Fibroblast of gingiva (primary cell): ENCODE measurements at places on chromosomes 16 and 17.

- DNase-seq, result no peak
Observed at GRCh38 chr16:47627085-47627639, 166.0 kb downstream of the PHKB start.

GRCh38 chr17:13962716-13963240 lies 106.5 kb upstream of the COX10 start:
- no peak for DNase-seq

DNA sequence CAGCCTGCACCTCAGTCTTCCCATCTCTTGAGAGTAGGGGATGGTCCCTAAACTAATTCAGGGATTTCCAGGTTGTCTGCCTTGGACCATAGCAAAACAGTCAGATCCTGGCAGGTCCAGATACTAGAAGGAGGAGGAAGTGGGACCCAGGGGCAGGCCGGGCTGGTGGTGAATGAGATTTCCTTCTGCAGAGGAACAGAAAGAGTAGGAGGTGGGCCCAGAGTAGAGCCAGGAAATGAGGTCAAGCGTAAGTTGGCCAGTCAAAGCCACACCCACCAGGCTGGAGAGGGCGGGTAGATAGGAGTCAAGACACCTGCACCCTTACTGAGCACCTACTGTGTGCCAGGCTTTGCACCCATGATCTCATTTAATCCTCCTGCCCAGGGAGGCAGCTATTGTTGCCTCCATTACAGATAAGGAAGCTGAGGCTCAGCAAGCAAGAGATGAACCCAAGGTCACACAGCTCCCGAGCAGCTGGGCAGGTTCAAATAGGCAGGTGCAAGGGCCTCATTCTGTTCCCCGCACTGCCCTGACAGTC lies 2.6 kb downstream of the CDH5 start:
- no peak for DNase-seq

DNA sequence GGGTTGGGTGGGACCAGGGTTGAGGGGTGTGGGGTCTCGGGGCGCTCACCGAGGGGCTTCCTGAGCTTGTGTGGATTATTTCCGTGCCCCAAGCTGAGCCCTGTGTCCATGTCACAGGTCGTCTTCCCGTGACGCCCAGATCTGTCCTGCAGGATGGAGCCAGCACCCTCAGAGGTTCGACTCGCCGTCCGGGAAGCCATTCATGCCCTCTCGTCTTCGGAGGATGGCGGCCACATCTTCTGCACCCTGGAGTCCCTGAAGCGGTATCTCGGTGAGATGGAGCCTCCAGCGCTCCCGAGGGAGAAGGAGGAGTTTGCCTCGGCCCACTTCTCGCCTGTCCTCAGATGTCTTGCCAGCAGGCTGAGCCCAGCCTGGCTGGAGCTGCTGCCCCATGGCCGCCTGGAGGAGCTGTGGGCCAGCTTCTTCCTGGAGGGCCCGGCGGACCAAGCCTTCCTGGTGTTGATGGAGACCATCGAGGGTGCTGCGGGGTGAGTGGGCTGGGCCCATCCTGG lies 1.0 kb downstream of the TELO2 start:
- peak; percentile 83 for DNase-seq

DNA sequence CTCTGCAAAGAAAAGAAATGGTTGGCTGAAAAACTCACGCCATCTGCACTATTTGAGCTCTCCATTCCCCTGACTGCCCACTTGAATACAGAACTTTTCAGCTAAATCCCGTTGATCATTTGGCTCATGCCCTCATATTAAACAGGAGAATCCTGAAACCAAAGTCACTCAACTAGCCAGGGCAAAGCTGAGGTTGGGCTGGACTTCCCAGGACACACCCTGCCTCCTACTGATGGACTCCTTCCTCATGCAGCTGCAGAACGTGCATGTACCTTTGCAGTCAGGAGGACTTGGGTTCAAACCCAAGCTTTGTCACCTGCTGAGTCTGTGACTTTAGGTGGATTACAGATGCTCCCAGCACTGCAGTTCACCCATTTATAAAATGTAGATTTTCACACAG lies 7.7 kb downstream of the ASIC2 start:
- no peak for DNase-seq

DNA sequence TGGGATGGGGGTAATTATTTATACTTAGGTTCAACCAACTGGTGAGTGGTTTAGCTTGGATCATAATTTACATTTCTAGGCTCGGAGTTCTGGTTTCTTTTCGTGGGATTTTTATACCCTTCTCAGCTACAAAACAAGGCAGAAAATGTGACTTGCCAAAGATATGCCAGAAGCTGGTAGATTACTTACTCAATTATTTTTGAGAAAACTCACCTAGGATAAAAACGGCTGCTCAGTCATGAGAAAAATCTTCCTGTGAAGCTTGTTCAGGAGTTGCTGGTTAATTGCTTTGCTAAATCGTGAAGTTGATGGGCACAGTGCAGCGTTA lies 1.1 kb downstream of the NDEL1 start:
- no peak for DNase-seq

DNA sequence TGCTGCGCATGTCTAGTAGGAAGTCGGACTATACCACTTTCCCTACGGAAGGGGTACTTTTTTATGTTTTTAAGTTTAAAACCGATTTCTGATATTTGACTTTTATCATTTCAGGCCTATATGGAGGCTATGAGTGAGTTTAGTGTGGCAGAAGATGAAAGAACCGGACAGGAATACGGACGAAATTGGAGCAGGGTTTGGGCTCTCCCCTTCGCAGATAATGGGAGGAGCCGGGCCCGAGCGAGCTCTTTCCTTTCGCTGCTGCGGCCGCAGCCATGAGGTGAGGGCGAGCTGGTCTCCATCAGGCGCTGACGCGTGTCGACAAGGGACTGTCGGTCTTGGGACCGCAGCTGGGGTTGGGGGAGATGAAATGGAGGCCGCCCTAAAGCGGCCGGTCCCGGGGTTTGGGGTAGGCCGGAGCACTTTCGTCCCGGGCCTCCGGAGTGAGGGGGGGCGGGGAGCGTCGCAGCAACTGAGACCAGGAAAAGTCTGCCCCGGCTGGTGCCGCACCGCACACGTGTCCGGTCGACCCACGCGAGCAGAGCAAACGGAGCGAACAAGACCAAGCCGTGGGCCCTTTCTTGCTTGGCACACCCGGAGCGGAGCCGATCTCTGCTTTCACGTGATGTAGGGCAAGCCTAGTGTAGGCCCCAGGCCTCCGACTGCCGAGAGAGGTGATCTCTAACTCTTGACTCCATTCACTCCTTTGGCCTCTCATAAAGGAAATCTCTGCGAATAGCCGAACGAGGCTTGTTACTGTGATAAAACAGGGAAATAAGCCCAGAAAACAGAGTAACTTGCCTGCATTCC lies at the start of gene RPL19:
Gene RPL19, plus strand, starts transcription at position 214 of the 810 bp plus-strand sequence. Its CDS starts 62 bp downstream, at position 276.
- DNase-seq, result no peak

DNA sequence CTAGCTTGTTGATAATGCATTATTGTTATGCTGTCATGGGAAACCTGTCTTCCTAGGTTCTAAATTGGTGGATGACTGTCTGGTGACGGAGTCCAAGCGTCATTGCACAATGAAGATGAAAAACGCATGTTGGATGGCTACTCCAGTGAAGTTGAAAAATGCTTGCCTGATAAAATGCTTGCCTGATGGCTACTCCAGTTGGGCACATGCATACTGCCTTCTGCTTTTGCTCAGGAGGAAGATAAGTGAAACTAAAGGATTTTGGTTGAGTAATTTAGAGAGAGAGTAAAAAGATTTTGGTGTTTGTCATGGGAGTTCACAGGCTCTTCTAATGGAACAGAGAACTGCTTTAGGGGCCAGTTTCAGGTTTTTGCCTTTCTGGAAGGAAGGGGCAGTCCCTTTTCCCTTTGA lies 118.6 kb downstream of the PRKCA start:
- DNase-seq, result peak; percentile 93

GRCh38 chr16:83742124-83742899 lies 65.5 kb upstream of the HSBP1 start:
- no peak for DNase-seq

GRCh38 chr17:81706232-81706611 lies 3.1 kb downstream of the MRPL12 start:
- DNase-seq, result no peak

DNA sequence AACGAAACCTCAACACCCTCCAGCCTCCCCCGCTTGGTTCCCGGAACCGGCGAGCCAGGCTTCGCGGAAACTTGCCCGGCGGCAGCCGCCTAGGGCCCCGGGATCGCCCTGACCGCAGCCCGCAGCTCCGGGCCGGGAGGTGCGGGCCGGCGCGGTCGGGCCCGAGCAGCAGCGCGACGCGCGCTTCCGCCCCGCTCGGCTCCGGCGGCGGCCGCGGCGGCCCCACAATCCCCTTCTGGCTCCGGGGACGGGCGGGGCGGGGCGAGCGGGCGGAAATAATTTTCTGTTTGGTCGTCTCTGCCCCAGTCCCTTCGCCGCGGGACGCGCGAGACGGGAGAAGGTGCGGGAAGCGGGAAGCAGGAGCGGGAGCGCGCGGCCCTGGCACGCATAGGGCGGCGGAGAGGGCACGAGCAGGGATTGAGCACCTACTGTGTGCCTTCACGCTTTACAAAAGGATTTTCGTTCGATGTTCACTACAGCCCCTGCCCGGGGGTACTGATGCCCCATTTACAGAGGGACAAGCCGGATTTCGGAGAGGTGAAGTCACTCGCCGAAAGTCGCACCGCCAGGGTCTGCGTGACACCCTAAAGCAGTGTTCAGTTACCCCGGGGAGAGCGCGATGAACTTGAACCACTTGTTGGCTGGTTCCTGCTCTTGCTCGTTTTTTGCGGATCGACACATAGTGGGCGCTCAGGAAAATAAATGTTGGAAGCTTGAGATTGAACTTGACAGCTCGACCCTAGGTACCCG lies 2.7 kb upstream of the MLLT6 start:
- DNase-seq, result peak; percentile 87

GRCh38 chr16:16007743-16008111 lies 58.3 kb downstream of the ABCC1 start:
- DNase-seq, result no peak

- DNase-seq, result no peak
Observed at GRCh38 chr16:7044331-7044730, 288.3 kb upstream of the RBFOX1 start.

DNA sequence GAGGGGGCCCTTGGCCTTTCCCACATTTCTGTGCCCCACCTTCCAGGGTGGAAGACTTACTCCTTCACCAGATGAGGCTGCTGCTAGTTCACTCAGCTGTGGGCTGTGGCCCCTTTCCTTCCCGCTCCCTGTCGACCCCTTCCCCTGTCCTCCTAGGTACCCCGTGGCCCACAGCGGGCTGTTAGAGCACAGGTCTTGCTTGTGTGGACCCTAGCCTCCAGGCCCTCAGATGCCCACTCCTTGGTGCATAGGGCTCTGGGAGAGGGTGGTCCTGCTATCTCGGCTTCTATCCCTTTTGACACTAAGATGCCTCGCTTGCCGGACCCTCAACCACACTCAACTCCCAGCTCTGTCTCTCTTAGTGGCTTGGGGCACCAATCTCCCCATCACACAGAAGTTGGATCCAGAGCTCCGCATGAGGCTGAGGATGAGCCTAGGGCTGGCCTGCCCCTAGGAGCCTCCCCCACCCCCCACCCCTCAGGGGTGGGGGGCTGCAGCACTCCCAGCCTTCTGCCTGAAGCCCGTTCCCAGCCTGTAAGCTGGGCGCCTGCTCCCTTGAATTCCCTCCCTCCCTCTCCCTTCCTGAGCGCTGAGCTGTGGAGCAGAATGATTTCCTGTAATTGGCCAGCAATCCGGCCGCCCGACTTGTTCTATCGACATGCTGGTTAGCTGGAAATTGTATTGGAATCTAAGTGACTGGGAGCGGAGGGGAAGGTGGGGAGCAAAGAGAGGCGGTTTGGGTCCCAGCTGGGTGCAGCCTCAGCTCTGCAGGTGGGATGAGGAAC lies 30.9 kb downstream of the DCAKD start:
- no peak for DNase-seq

GRCh38 chr17:2875608-2876007 lies 79.4 kb downstream of the RAP1GAP2 start:
- DNase-seq, result no peak

DNA sequence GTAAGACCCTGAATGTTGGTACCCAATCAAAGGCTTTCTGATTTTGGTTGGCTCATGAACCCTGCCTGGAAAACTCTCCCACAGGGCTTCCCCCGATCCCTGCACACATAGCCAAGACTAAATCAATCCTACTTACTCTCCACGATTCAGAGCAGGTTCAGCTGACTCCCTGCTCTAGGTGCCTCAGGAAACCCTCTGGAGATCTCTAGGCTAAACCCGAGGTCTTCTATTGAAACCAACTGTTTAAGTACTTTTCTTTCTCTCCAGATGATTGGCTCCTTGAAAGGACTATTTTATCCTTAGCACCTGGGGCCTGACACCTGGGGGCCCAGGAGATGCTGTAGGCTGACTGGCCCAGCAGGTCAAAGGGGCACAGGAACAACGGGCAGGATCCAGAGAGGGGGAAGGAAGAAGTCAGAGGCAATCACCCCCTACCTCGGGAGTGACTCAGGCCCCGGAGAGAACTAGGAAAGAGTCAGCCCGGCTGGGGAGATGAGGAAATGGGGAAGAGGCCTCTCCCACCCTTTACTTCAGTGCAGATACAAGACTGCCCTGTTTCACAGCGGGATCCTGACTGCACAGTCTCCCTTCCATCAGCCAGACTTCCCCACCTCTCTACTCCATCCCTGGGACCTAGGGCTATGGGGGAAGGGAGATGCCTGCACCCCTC lies 2.0 kb downstream of the TBC1D10B start:
- DNase-seq, result peak; percentile 36

DNA sequence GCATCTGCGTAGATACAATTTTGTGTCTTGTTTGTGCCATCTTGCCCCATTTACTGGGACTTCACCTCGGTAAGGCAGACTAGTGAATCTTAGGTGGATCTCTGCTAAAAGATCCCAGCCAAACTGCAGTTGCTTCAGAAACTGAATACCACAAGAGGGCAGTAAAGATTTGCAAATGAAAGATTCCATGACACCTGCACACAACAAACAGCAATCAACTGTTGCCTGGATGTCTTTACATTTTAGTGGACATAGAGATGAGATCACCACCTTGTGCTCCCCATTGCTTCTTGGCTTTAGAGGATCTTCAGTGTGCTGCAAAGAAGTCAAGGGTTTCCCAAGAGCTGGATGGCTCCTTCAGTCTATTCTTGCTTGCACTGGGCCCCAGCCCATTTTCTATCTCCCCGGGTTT lies 119.2 kb upstream of the CACNG5 start:
- peak; percentile 55 for DNase-seq

DNA sequence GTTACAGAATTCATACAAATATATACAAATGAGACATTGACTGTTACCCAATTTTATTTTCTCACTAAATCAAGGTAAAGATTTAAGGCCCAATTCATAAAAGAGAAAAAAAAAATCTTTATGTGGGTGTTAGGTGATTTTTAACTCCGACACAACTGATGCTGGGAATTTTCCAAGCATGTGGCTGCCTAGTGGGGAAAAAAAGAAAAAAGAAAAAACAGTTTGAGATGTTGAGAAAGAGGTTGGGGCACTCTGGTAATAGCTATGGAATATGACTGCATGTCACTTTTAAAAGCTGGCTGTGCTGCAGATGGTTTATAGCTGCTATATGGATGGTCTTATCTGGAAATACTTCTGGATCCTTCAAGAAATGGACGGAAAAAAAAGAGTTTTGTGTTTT lies 739.9 kb upstream of the SOX9 start:
- no peak for DNase-seq

- DNase-seq, result no peak
Observed at GRCh38 chr16:8912793-8913192, 30.6 kb downstream of the LITAFD start.
